ENCODE measurements at places on chromosomes 16 and 17. TPM values are rescaled to one million over a fixed set of nuclear protein-coding genes. Genes with fewer than 3 reads are reported as not detected.

Gene MRPL38
- 28.2 TPM for total RNA-seq

Gene CCL3
- not detected for total RNA-seq

Gene BIRC5
- 9.0 TPM for total RNA-seq

Gene PLXDC1
- total RNA-seq = 1.1 TPM

Gene CBX8
- 3.1 TPM for total RNA-seq

Gene CARD14
- total RNA-seq = not detected

Gene CCL13
- total RNA-seq = 4.8 TPM

Gene SLC38A8
- total RNA-seq = not detected

Gene STAC2
- total RNA-seq = under 0.01 TPM
